GM12864 (cell line): ENCODE measurements at places on chromosomes 1 and 21.

- DNase-seq: no peak
These were observed 17.5 kb downstream of the DIO1 start for GRCh38 chr1:53911442-53911841.

- no peak for DNase-seq
These were observed 33.0 kb downstream of the PIK3C2B start for GRCh38 chr1:204461331-204462228.

DNA sequence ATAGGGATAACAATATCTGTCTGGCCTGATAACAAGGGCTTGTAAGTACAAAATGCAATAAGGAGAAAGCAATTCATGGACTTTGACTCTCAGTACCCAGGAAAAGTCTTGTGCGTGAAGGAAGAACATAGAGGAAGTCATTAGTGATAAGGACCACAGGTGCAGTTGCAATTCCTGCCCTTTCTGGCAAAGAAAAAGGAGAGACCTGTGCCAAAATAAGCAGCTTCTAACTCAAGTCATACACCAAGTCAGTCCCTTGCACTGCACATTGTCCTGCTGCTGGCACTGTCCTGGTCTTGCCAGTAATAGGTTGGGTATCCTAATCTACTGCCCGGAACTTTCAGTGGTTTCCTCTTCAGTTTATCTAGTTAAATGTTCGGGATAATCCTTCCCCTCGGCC, 14.8 kb upstream of the SOD1 start:
- no peak for DNase-seq

DNA sequence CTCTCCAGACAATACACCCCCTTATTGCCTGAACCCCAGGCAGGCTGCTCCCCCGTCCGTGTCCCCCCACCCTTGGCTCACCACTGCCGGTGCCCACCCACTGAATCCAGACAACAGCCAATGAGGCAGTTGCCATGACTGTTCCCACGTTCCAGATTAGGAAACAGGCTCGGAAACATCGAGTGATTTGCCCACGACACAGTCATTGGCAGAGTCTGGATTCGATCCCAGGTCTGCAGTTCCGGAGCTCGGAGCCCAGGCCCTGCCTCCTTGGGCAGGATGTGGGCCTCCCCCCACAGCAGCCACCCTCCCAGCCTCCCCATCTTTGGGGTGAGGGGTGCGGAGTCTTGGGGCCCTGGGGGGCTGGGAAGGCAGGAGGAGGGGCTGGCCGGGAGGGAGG, 20.3 kb upstream of the CLSTN1 start:
- no peak for DNase-seq

- DNase-seq: no peak
These were observed 66.4 kb upstream of the IL12RB2 start for GRCh38 chr1:67241200-67241746.

- DNase-seq: no peak
These were observed 35.9 kb upstream of the RD3 start for GRCh38 chr1:211527888-211528287.

GRCh38 chr1:205350691-205351141, 6.0 kb downstream of the KLHDC8A start:
- no peak for DNase-seq

DNA sequence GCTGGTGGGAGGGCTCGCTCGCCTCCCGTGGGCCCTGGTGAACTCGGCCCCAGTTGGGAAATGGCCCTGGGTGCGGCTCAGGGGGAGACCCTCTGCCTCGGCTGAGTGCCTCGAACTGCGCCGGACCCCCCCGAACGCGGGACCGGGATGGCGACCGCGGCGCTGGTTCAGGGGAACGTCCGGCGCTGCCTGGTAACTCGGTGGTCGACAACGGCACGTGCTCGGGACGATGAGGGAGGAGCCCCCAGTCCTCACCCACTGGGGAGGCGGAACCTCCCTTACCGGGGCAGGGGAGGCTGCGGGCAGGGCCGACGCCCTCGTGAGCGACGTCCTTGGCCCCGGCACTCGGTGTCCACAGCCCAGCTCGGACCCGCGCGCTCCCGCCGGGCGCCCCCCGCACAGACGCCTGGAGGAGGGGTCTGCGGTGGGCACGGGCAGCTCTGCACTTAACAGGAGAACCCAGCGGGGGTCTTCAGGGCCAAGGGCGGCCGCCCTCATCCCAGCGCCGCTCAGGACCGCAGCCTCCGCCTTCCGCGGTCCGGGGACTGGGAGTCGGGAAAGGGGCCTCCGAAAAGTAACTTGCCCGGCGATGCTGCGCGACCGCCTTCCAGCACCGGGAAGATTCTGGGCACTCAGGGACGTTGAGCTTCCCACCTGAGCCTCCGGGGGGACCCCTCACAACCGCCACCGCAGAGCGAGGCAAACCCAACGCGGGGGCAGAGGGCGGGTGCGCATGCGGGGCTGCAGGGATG, 1.7 kb downstream of the HES4 start:
- no peak for DNase-seq
